ENCODE measurements at places on chromosomes 12 and 14. TPM values are rescaled to one million over a fixed set of nuclear protein-coding genes. Genes with fewer than 3 reads are reported as not detected.

DNA sequence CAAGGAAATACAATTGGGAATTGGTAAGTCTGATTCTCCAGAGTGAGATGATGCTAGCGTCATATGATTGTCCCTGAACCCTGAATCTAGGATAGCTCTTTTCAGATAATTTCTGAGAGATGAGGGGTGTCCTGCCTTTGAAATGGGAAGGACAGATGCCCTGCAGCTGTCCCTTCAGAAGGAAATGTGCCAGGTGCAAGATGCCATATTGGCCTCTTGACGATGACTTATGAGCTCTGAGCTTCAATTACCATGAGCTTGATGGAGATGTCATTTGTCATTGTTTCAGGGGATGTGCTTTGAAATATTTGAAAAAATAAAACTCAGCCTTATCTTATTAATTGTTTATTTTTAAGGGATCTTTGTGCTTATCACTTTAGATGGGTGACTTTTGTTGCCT lies 185.1 kb downstream of the DACT1 start:
- DNase-seq, result no peak

- DNase-seq, result no peak
Measured at GRCh38 chr14:68208218-68208617, 388.6 kb downstream of the RAD51B start.

DNA sequence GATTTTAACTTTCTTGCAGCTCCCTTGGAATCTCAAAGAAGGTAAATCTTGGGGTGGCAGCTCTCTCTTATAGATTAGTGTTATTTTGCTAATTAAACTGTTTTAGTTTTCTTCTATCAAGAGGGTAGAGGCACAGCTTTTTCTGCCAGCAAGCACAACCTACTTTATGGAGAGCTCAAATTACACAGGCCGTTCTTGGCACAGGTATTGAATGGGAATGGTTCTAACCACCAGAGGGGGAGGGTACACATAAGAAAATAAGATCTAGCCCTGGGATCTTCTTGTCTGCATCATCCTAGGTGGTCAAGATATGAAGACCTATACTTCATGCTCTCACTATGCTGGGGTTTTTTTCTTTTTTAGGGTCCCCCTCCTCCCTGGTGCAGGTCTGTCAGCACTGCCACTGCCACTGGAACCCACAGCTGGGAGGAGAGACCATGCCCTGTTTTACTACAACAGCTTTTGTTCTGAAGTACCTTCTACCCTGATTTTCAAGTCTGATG lies 48.6 kb upstream of the STAC3 start:
- no peak for DNase-seq

DNA sequence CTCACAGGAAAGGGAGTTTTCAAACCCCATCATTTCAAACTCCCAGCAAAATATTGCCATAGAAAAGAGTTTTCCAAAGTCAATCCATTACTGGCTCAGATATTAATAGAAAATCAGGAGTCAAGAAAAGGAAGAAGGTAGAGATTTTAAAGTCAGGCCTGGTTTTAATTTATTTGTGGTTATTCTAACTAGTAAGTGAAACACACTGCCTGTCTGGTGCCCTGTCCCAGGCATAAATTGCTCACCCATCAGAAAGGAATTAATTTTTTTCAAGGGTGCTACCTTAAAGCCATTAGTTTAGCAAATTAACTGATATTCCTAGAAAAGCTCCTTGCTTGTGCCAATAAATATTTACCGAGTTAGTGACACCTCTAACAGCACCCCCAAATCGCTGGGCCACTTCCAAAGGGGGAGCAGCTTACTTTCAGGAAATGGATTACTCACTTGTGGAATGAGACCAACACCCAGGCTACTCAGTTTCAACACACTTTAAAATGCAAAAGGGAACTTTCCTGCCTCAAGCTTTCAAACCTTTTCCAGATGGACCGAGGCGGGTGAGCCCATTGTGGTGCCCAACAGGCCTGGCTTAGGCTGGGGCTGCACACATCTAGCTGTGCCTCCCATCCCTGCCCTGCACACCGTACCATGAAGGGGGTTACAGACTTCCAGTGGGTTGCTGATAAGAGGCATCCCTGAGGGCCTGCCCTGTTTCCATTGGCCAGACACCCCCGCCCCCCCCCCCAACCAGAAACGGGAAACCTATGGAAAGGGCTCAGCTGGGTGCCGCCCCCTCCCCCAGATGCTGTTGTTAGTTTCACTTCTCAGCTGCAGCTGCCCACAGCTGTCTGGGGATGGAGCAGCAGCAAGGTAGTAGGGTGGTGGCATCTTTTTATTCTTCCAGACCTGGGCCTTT lies 117.2 kb downstream of the SAMD4A start:
- DNase-seq, result no peak

- DNase-seq, result peak; percentile 82
Measured at GRCh38 chr12:49264873-49265792, at the start of gene TUBA1C. Gene TUBA1C, plus strand, starts transcription at chr12:49265082. Its CDS starts 100 bp downstream, at chr12:49265182.

Gene TAS2R43
- total RNA-seq, result 0.42 TPM

Gene GPX2
- total RNA-seq, result not detected

Measured in CD8-positive, alpha-beta memory T cell (primary cell).